ENCODE measurements at places on chromosomes 1 and 21. TPM values are rescaled to one million over a fixed set of nuclear protein-coding genes. Genes with fewer than 3 reads are reported as not detected.

Gene C2CD2
- total RNA-seq, result 10.4 TPM

Gene GPR3
- total RNA-seq, result 1.9 TPM

Gene CDKN2C
- 12.0 TPM for total RNA-seq

Gene CHI3L2
- 0.40 TPM for total RNA-seq

Gene PRAMEF8
- not detected for total RNA-seq

Gene EXO1
- 33.7 TPM for total RNA-seq

Gene KCNN3
- 0.07 TPM for total RNA-seq

Gene EYA3
- total RNA-seq, result 7.8 TPM

Gene CORT
- 0.51 TPM for total RNA-seq

Gene VSIG8
- total RNA-seq, result 0.06 TPM

Gene KCNA3
- total RNA-seq, result not detected

Gene OR2L3
- total RNA-seq, result not detected

Gene ANKRD65
- 0.07 TPM for total RNA-seq

Gene ITLN2
- 0.14 TPM for total RNA-seq

Gene LYSMD1
- total RNA-seq, result 6.5 TPM

Gene PRKAA2
- total RNA-seq, result 2.7 TPM

Gene PTPRC
- not detected for total RNA-seq

Gene STYXL2
- not detected for total RNA-seq

Gene TP73
- total RNA-seq, result 0.58 TPM

Gene RGS13
- not detected for total RNA-seq

Gene CSRP1
- total RNA-seq, result 458 TPM

Gene FOXE3
- total RNA-seq, result not detected

Gene HAPLN2
- total RNA-seq, result not detected

Gene ACTL8
- 1.9 TPM for total RNA-seq

Gene FAM72C
- total RNA-seq, result 6.1 TPM

Gene DNASE2B
- total RNA-seq, result not detected

Gene SIPA1L2
- total RNA-seq, result 9.3 TPM

Gene PIGK
- total RNA-seq, result 21.5 TPM

Gene FCRL4
- total RNA-seq, result not detected

Gene CDK18
- 1.1 TPM for total RNA-seq

Gene FCGR1A
- not detected for total RNA-seq

Gene ACKR1
- not detected for total RNA-seq

Gene LMOD1
- total RNA-seq, result not detected

Gene CD84
- not detected for total RNA-seq

Gene CHI3L1
- total RNA-seq, result not detected

Gene TTC39A
- 1.1 TPM for total RNA-seq

Gene EVI5
- total RNA-seq, result 6.7 TPM

Gene APOBEC4
- total RNA-seq, result not detected

Gene LRRC38
- not detected for total RNA-seq

Gene ALX3
- total RNA-seq, result not detected

Gene CYYR1
- total RNA-seq, result not detected

Measured in A549 treated with DMSO at 1 μM for 4 hours (cell line).